Bronchial smooth muscle cell (primary cell): ENCODE measurements at places on chromosomes 16 and 17. TPM values are rescaled to one million over a fixed set of nuclear protein-coding genes. Genes with fewer than 3 reads are reported as not detected.

SGCA gene
- 0.26 and 0.47 TPM in 2 replicates for total RNA-seq

NMRAL1 gene
- total RNA-seq: 53.5 and 59.3 TPM in 2 replicates

KRT15 gene
- 0.63 and 1.2 TPM in 2 replicates for total RNA-seq

EIF3C gene
- 120 and 238 TPM in 2 replicates for total RNA-seq

BAIAP2 gene
- total RNA-seq: 22.3 and 28.5 TPM in 2 replicates

OMG gene
- total RNA-seq: 5.1 and 8.5 TPM in 2 replicates

GUCY2D gene
- under 0.01 and 0.09 TPM in 2 replicates for total RNA-seq

WDR81 gene
- 27.6 and 34.3 TPM in 2 replicates for total RNA-seq

CCL8 gene
- total RNA-seq: not detected in 2 replicates

DUS1L gene
- 34.8 and 43.7 TPM in 2 replicates for total RNA-seq

RPRML gene
- total RNA-seq: not detected in 2 replicates

HS3ST3A1 gene
- total RNA-seq: 11.2 and 26.8 TPM in 2 replicates

SLC5A11 gene
- total RNA-seq: not detected in 2 replicates

UBE2I gene
- total RNA-seq: 35.6 and 35.7 TPM in 2 replicates

FGF11 gene
- 1.0 and 1.1 TPM in 2 replicates for total RNA-seq

NQO1 gene
- total RNA-seq: 584 and 702 TPM in 2 replicates

PERCC1 gene
- total RNA-seq: not detected in 2 replicates

FOXL1 gene
- 5.2 and 7.2 TPM in 2 replicates for total RNA-seq

MYH13 gene
- under 0.01 TPM in 1 of 2 replicates, not detected in the other for total RNA-seq
